ENCODE measurements at places on chromosomes 6 and 20.
A peak's percentile ranks its signal among the peaks of the same experiment; 100 is the strongest.

DNA sequence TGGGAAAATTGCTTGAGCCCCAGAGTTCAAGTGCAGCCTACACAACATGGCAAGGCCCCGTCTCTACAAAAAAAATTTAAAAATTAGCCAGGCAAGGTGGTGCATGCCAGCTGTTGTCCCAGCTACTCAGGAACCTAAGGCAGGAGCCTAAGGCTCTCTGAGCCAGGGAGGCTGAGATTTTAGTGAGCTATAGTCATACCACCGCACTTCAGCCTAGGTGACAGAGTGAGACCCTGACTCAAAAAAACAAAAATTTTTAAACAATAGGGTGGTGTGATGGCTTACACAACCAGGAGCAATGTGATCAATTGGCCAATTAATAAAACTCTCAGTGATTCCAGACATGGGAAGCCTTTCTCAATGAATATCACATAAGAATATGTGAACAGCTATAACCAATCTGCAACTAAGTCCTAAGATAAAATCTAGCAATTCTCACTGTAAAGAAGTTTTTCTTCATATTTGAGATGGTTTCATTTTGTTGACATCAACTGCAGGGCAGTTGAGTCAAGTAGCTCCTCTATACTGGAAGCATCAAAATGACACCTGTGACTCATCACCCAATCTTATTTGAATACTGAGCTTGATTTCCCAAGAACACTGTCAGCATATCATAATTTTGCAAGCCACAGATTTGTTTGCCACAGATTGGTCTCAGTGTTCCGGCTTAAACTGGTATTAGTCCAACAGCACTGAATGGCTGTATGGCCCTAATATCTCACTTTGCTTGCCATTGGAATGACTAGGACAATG is 169.0 kb upstream of the GJE1 start:
- DNase-seq: no peak

DNA sequence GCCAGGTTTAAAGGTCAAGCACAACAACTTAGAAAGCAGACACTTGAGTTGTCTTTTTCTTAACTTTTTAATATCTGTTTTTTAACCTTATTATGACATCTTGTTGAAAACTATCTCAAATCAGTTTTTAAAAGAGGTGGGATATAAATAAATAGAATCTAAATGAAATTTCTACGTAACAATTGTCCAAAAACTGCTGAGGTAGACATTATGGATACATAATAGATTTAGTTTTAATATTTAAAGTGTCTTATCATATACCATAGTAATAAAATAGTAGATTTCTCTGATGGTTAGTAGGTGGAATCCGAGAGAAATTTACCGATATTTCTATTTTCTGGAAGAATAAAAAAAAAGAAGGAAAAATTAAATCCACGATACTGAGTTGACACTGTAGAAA is 113.9 kb upstream of the MMS22L start:
- DNase-seq: no peak

GRCh38 chr6:142374091-142374770 is 72.4 kb downstream of the ADGRG6 start:
- no peak for DNase-seq

DNA sequence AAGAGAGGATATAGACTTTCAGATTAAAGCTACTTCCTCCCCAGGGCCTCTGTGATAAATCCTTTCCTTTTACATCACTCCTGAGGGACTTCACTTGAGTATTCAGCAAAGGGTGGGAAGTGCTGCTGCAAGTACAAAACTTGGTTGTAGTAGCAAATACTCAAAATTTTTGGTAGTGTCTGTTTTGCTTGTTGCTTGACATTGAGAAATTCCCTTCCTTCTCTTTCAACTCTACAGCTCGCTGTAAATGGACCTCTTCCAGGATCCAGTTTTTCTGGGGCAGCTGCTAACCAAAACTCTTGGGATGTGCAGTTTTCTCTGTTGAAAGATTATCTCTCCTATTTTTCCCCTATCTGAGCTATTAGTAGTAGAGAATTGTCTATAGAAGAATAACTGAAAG is 472.0 kb downstream of the CD109 start:
- no peak for DNase-seq

DNA sequence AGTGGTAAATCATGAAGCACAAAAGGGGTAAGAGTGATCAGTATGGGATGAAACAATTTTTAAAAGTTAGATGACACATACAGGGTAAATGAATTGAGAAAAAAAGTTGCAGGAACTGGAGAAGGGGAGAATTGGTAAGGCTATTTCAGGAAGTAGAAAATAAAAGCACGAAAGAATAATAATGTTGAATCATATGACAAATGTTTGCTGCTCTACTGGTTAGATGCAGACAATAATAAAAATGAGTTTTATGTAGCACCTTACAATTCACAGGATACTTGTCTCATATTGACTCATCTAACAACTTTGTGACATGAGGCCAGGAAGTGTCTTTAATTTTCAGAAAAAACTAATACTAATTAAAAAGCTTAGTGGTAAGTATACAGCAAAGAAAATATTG is 566.5 kb upstream of the MARCKS start:
- no peak for DNase-seq

DNA sequence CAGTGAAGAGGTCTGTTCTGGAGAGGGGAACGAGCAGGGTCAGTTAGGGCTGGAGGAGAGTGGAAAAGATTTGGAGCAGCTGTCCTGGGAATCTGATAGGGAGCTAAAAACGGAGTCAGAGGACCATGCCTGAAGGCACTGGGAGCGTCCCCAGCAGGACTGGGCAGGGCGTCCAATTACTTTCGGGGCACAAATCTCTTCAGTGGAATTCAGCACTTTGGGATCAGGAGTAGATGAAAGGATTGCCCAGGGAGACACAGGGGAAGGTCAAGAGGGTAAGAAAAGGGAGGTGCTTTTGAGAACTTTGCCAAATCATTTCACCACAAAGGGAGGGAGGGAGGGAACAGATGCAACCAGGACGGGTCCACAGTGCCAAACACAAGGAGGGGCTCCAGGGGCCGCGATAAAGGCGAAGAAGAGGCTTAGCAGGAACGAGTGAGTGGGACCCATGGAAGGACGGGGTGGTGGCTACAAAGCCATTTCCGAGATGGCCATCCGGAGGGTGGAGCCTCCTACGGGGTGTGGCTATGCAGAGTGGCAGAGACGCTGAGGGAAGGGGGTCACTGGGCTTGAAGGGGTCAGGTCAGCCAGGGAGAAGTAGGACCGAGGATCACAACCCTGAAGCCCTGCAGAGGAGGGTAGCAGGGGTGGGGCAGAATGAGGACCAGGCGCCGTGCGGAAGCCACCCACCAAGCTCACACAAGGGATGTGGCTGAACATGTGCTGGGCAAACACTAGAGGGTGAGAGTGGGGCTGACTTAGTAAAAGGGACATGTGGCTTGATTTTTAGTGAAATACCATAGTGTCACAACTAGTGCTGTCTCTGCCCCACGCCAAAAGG is 180.0 kb upstream of the RREB1 start:
- DNase-seq: no peak

DNA sequence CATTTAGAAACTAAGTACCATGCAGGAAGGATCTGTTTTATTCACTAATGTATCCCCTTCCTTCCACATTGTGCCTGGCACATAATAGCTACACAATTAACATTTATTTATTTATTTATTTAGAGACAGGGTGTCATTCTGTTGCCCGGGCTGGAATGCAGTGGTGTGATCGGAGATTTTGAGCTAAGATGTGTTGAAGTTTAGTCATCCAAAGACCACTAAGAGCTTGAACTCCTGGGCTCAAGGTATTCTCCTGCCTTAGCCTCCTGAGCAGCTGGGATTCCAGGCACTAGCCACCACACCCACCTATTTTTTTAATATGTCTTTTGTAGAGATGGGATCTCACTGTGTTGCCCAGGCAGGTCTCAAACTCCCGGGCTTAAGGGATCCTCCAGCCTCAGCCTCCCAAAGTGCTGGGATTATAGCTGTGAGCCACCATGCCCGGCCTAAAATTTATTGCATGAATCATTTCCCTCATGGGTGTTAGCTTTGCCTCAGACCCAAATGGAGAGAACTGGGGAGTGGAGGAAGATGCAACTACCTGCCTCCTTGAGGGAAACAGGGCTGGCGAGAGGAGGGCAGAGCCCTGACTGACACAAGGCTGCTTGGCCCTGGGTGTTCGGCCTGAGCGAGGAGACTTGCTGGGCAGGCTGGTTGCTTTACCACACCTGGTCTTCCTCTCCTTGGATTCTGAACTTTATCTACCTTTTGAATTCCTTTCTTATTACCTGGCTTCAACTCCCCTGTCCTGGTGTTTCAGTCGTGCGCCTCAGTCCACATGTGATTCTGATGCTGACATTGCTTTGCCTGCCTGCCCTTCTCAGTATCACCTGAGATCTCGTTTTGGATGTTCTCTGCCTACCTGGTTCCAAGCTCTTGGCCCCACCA is 1.7 kb upstream of the DYNLT1 start:
- DNase-seq: no peak

DNA sequence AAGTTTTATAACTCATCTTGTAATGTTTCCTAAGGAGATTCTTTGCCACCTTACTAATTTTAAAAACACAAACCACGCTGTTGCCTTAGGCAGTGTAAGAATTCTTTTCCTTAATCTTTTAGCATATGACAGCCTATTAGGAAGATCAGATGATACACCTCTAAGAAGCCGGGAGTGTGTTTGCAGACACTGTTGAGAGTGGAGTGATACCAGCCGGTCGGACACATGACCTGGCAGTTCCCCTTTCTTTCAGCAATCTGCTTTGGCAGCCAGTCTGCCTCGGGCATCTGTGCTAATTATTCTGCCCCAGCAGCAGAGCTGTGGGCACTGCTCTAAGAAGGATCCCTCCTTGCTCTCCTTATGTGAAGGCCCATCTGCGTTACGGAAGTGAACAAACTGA is 50.9 kb downstream of the PLCB4 start:
- DNase-seq: no peak

- no peak for DNase-seq
Measured at GRCh38 chr20:10531848-10532247, 96.7 kb downstream of the SLX4IP start.

DNA sequence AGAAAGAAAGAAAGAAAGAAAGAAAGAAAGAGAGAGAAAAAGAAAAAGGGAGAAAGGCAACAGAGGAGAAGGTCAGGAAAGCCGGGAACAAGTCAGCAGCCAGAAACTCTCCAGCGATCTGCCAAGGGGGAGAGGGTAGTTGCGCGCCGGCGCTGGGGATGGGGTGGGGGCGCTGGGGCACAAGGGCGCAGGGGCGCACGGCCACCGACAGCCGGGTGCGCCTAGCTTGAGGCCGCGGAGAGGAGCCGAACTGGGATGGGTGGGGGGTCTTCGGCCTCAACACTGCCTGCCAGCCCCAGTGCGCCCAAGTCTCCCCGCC is 533 bp upstream of the RSPO3 start:
- no peak for DNase-seq

GRCh38 chr6:55674672-55675071 is 95.7 kb upstream of the HMGCLL1 start:
- no peak for DNase-seq

DNA sequence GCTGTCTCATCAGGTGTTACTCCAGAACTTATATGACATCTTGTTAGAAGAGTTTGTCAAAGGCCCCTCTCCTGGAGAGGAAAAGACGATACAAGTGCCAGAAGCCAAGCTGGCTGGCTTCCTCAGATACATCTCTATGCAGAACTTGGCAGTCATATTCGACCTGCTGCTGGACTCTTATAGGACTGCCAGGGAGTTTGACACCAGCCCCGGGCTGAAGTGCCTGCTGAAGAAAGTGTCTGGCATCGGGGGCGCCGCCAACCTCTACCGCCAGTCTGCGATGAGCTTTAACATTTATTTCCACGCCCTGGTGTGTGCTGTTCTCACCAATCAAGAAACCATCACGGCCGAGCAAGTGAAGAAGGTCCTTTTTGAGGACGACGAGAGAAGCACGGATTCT is 43.7 kb upstream of the SMIM28 start:
- no peak for DNase-seq

DNA sequence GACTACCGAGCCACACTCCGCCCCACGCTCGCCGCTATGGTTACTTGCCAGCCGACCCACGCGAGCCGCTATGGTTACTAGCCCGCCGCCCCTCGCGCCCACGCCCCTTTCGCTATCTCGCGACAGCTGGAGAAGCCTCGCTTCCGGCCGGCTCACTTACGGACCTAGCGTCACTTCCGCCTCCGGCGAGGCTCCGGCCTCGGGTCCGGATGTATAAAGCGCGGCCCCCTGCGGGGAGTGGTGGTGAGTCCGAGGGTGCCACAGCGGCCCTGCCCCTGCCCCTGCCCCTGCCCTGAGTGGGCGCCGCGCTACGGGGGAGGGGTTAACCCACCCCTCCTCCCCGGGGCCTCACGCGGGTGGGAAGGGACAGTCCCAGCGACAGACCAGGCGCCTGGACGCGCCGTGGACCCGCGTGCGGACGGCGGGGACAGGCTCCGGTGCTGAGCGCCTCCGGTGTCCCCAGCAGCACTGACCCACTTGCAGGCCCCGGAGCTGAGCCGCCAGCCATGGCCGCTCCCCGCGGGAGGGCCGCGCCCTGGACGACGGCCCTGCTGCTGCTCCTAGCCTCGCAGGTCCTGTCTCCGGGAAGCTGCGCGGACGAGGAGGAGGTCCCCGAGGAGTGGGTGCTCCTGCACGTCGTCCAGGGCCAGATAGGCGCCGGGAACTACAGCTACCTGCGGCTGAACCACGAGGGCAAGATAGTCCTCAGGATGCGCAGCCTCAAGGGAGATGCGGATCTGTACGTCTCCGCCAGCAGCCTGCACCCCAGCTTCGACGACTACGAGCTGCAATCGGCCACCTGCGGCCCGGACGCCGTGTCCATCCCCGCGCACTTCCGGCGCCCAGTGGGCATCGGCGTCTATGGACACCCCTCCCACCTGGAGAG is at the start of the genes C6orf120 and WDR27:
C6orf120 (plus strand) TSS at position 173 of the 886 bp plus-strand sequence; CDS start at position 507, 334 bp downstream.
WDR27 (minus strand) TSS at position 76 of the 886 bp plus-strand sequence. CDS start 13,024 bp downstream, outside the sequence.
- DNase-seq: peak; percentile 95

DNA sequence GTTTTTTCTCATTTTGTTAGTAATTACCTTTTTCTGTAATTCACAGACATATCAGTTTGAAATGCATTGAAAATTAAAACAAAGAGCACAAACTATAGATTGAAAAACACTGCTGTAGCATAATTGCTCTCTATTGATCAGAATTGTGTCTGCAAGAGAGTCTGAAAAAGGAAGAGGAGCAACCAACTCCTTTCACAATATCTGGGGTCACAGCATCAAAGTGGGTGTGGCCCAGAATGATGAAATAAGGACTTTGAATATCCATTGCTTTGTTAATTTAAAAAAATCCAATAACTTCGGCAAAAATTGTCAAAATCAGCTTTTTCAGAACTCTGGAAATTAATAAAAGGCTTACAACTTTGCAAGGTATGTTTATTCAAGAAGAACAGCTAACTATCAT is 99.2 kb downstream of the MYLK4 start:
- no peak for DNase-seq

GRCh38 chr6:125733516-125734300 is 15.7 kb upstream of the HEY2 start:
- no peak for DNase-seq

DNA sequence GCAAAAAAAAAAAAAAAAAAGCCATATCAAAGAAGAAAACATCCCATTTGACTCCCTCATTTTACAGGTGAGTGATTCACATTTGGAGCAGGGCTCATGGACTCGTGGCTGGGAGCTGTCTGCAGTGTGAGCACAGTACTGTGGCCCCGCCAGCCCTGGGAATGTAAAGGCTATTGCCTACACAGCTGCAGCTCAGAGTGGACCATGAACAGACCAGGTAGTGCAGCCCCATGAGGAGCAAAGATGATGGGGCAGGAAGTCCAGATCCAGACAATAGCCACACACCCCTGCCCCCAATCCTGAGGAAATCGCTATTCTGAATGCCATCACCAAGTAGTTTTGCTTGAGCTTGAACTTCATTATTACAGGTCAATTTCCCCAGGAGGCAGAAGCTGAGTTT is 55.4 kb downstream of the LINC00237 start:
- no peak for DNase-seq

- DNase-seq: no peak
Measured at GRCh38 chr20:37955511-37955910, 52.6 kb downstream of the VSTM2L start.
